Heart right ventricle (tissue), 16 donors: ENCODE measurements at places on chromosomes 5 and 9. TPM values are rescaled to one million over a fixed set of nuclear protein-coding genes. Genes with fewer than 3 reads are reported as not detected.

ZDHHC11 gene
- 23.9 TPM for polyA plus RNA-seq

RNF180 gene
- polyA plus RNA-seq: 3.1 TPM

PCDHGB7 gene
- polyA plus RNA-seq: 5.6 TPM

FAM169A gene
- polyA plus RNA-seq: 0.25 TPM

TICAM2 gene
- polyA plus RNA-seq: 1.9 TPM

REEP2 gene
- polyA plus RNA-seq: 10.8 TPM

SAXO1 gene
- not detected for polyA plus RNA-seq

SPATA31E1 gene
- polyA plus RNA-seq: not detected

EGFL7 gene
- polyA plus RNA-seq: 377 TPM

ABLIM3 gene
- polyA plus RNA-seq: 54.1 TPM

ATOX1 gene
- polyA plus RNA-seq: 125 TPM

IFNE gene
- polyA plus RNA-seq: not detected

SNX2 gene
- 26.5 TPM for polyA plus RNA-seq

SLCO6A1 gene
- polyA plus RNA-seq: not detected

DPP7 gene
- polyA plus RNA-seq: 677 TPM

HAVCR2 gene
- 1.6 TPM for polyA plus RNA-seq

FGFR4 gene
- polyA plus RNA-seq: 1.4 TPM
